ENCODE measurements at places on chromosomes 2 and 18.

DNA sequence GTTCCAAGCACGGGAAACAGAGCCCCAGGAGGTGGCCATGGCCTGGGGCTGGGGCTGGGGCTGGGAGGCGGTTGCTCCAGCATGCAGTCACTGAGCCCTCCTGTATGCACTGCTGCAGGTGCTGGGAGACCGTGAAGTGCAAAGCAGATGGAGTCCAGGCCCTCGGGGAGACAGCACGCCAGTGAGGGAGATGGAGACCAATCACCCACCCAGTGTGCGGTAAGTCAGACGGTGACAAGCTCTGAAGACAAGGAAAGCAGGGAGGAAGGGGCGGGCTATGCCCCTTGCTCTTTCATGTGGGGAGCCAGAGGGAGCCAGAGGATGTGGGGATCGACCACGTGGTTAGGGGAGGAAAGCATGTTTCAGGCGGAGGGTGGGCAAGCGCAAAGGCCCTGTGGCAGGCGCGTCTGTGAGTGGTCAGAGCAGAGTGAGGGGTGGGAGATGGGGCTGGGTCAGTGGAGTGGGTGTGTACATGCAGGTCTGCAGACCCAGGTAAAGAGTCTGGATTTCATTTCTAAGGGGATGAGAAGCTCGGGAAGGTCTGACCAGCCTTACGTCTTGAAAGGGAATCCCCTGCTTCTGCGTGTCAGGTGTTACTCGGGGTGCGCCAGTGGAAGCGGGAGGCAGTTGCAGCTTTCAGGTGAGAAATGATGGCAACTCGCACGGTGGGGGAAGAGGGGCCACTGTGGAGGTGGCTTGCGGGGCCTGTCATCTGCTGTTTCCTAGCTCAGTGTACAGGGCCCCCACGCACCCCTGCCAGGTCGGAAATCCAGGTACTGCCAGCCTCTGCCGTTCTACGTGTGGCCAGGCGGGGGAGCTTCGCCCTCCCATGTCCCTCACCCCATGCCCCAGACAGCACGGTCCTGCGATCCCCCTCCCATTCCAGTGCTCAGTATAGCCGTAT is 19.4 kb downstream of the RRM2 start:
- no peak for DNase-seq

DNA sequence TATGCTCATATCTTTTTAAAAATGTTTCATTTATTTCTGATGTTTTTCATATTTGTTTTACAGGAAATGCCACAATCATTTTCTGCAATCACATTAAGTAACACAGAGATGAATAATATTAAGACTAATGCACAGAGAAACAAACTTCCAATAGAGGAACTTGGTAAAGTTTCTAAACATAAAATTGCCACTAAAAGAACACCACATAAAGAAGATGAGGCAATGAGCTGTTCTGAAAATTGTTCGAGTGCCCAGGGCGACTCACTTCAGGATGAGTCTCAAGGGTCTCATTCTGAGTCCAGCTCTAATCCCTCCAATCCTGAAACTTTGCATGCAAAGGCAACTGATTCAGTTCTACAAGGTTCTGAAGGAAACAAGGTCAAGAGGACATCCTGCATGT is 70.4 kb downstream of the APLF start:
- no peak for DNase-seq

- no peak for DNase-seq
Measured at GRCh38 chr2:222897898-222898297, 37.1 kb downstream of the ACSL3 start.

GRCh38 chr2:28053597-28053996 is 163.1 kb downstream of the BABAM2 start:
- DNase-seq = no peak

DNA sequence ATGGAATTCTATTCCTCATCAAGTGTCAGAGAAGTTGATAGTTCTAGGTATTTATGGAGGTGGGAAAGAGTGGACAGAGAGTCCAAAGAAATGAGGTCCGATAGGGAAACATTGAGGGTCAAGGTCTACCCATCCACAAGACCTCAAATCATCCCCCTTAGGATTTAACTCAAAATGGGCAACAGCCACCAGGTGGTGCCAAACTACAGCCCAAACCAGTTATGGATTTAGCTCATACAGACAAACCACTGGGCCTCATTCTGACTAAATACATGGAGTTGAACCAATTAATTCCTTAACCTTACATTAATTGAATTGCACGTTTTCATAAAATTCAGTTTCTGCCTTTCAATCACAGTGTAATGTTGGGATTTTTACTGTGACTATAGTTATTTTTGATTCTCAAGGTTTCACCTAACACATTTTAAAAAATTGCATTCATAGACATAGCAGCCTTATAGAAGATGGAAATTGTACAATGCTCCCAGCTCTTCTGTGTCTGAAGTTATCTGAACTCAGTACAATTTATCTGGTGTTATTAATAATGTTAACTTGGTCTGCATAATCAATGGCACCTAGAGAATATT is 98.2 kb upstream of the HNMT start:
- DNase-seq = no peak

- no peak for DNase-seq
Measured at GRCh38 chr18:60040971-60041370, 141.2 kb downstream of the PMAIP1 start.

DNA sequence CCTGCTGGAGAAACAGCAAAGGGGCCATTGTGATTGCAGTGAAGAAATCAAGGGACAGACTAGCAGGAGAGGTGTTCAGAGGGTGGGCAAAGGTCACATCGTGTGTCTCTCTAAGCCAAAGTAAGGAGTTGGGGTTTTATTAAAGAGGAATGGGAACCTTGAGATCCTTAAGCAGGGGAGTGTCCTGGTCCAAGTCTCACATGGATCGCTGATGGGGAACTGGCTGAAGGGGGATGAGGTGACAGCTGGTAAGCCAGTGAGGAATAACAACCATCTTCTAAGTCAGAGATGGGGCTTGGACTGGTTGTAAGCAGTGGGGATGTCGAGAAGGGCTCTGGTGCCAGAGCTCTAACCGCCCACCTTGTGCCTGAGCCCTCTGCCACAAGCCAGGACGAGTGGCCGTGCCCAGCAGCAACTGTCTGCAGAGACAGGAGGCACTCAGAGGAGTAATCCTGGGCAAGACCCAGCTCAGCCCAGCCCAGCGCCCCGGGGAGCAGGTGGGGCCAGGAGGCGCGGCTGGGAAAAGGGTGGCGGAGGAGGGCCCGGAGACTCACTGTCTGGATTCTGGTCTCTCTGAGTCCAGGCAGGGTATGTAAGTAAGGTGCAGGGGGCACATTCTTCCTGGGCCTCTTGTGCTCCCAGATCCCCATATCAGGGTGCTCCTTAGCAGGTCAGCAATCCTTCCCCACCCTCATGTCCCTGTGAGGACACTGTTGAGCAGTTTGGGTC is 13.7 kb downstream of the WNT10A start:
- no peak for DNase-seq

GRCh38 chr2:101962309-101962708 is 29.5 kb upstream of the IL1R2 start:
- no peak for DNase-seq

DNA sequence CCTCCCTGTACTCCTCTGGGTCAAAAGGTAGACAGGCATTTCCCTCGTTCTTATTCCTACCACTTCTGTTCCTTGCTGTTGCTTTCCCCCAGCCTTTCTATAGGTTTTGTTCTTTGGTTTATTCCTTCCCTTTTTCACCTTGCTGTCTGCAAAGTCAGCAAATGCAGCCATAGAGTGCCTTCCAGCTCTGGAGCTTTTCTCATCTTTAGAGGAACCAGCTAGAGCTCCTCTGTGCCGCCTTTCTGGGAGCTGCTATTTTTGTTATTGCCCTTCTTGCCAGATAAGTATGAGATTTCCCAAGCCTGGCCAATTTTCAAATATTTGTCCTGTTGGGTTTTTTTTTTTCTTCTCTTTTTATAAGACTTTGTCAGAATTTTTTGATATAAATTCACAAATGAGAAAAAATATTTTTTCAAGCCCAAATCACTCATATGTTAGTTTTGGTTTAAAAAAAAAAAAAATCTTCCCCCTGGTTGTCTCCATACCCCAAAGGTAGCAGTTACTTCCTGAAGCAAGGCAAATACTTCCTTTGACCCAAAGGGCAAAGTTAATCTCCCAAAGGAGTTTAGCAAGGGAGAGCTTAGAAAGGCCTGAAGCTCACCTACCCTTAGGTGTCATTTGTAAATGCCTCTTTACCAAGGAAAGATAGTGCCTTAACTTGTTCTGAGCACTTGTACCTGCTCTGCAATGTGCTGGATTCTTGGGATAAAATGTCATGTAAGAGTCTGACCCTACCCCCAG is 5.1 kb upstream of the TTC27 start:
- DNase-seq = no peak

GRCh38 chr18:24369426-24369825 is 28.2 kb downstream of the OSBPL1A start:
- DNase-seq = no peak

DNA sequence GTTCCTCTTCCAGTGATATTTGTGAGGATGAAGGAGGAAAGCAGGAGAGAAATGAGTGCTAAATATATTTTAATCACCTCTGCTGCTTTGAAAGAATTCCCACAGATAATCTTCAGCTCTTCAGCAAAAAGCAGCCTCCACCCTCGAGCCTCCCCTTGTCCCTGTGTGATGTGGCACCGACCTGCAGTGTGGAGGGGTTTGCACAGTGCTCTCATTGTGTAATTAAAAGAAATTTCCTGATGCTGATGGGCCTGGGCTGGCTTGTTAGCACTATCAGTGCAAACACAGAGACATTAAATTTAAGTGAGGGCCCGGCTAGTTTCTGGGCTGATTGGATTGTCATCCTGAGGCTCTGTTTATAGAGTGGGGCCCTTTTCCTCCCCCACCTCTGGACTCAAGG is 53.4 kb downstream of the KIF5C start:
- DNase-seq = no peak

GRCh38 chr2:71607151-71607889 is 154.0 kb downstream of the DYSF start:
- DNase-seq = no peak

GRCh38 chr2:236163471-236164200 is 4.5 kb downstream of the GBX2 start:
- no peak for DNase-seq

DNA sequence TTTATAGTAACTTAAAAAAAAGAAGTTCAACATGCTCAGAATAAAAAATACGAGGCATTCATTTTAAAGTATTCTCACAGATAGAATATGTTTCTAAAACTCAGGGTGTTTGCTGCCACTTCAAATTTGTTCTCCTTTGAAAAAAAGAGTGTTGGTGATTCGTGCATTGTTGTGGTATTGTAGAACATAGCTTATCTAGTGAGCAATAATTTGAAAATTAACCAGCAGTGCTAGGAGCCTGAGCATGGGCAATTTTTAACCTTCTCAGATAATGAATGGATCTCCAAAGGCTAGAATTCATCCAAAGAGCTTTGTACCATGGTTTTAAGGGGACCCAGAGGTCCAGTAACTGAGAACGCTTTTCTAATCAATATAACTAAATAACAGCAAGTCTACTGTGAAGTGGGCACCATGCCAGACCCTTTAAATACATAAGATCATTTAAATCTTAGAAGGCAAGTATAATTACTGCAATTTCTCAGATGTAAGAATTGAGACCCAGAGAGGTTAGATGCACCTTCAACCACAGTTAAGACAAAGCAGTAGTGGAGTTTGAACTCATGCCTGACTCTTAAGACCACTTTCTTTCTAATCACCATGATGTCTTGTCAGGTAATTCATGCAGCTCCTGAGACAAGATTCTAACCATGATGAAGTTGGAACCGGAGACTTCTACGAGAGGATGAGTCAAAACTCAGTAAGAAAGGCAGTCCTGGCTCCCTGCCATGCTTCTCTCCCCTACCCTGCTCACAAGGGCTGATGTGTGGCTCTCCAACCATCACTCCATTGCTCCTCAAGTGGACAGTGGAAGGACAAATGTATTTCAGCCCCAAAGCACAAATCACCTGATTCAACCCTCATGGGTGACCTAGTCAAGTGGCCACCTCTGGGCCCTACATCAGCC is 3.4 kb downstream of the CYRIA start:
- no peak for DNase-seq

DNA sequence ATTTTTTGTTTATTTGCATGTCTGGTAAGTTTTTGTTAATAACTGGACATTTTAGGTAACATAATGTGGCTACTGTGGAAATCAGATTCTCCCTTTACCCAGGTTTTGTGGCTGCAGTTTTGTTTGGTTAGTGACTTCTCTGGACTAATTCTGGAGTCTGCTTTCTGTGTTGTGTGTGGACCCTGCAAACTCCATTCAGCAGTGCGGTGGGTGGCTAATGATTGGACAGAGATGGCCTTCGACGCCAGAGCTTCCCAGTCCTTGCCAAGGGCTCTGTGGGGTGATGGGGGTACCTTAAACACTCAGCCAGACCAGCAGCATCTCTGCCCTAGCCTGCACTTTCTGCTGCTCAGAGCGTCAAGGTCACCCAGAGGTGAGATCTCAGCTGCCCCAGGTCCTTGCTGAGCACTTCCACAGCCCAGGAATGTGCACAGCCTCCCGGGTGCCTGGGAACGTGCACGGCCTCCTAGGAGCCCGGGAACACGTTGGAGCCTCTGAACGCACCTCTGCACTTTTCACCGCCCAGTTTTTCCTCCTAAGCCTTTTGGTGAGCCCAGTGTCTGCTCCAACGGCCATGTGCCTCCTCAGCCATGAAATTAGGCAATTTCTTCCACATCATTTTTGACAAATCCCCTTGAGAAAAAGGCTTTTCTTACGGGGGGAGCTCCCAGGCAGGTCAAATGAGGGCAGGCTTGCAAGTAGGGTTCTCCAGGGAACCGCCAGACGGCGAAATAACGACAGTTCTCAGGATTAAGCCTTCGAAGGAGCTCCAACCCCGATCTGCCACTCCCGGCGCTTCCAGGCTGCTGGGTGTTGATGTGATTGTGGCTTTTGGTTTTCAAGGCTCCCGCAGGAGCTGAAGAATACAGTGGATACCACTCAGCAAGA is 35.2 kb upstream of the KLF11 start:
- no peak for DNase-seq

DNA sequence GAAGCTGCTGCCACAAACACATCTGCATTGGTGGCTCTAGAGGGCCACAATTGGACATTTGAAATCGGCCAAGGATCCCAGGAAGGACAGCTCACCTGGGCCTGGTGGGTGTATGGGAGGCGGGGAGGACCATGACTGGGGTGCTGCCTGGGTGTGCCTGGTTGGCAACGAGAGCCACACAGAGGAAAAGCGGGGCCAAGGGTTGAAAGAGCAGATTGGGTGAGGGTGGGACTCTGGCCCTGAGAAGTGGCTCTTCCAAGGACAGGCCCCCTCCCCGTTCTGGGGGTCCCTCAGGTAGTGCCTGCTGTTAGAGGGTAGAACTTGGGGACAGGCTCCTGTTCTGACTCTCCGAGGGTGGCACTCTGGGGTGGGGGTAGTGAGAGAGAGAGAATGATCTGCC is 102.9 kb downstream of the CLIP4 start:
- DNase-seq = no peak

DNA sequence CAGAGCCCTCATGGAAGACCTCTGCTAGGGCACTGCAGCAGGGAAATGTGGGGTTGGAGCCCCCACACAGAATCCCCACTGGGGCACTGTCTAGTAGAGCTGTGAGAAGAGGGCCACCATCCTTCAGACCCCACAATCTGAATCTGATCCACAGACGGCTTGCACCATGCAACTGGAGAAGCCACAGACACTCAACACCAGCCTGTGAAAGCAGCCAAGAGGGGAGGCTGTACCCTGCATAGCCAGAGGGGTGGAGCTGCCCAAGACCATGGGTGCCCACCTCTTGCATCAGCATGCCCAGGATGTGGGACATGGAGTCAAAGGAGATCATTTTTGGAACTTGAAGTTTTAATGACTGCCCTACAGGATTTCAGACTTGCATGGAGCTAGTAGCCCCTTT is 6.5 kb downstream of the CD226 start:
- DNase-seq = no peak

Measured in esophagus squamous epithelium (tissue), 5 donors.